Activated CD4-positive, CD25-positive, alpha-beta regulatory T cell treated with anti-CD3 and anti-CD28 coated beads, Interleukin-2, amount 50 U/mL, for 16 hours (primary cell): ENCODE measurements at places on chromosomes 7 and 10.

GRCh38 chr10:121007264-121007663 is 156.1 kb downstream of the WDR11 start:
- DNase-seq: no peak

DNA sequence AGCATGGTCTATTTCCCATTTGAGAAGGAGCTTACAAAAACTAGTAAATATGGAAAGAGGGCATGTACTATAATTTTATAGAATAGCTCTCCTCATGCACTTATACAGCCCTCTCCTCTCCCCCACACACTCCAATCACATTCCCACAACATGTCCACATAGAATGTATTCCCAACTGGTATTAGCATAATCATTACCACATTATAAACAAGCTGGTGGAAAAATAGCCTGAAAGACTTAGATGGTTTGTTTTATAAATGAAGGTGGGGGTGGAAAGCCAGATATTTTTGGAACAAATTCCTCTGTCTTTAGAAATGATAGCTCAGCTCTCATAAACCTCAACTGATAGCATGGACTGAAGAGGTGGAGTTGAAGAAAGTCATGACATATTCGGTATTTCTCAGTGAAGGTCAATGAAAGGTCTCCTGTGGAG is 410.1 kb downstream of the SUGCT start:
- no peak for DNase-seq

- DNase-seq: no peak
These were observed 99.9 kb upstream of the IL6 start for GRCh38 chr7:22627136-22627535.

DNA sequence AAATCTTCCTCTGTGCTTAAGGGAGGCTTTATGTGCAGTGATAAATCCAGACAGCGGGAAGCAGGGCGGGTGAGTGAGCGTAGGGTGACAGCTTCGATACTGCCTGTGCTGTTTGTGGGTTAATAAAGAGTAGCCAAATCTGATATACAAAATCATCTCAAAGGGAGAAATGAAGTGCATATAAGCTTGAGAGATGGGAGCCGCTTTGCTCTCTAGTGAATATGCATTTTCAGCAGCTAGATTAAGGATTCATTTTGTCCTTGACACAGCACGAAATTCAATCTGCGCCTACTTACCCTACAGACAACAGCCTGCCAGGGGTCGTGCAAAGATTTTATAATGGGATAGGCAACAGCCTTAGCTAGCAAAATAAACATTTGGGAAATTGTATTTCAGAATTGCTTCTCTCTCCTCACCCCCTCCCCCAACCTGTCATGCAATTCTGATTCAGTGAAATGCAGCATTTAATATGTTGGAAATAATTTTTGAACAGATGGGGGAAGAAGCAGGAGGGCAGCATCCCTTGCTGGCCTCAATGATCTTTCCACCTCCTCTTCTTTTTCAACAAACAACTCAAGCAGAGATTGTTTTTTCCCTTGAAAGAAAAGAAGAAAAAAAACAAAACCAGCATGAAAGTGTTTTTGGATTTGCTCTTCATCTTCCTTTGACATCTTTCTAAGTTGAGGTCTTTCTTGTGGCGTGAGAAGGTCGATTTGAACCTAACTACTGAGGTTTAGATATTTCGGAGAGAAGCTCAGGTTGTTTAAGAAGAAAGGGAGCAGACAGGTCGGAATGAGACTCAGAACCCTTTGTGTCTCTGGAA is 117.9 kb downstream of the AOAH start:
- DNase-seq: no peak

DNA sequence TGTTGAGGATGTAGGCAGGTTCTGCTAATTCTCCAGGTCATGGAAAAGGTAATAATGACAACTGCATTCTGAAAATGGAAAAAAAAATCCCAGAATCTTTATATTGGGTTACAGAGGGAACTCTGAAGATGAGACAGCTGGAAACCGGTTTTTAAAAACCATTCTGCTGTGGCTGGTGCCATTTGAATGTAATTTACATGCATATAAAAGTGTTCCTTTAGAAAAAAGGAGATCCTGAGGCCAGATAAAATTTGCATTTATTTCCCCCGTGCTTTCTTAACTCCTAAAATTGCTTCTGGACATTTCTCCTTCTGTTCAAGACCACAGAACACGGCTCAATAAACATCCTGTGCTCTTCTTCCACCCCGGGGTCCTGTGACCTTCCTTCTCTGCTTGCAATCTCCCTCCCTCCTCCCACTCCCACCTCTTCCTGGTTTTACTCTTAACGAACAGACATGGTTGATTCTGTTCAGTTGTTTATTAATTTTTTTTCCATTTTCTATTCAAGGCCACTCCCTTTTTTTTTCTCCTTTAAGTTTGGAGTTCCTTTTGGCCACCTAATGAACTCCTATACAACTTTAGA is 41.6 kb downstream of the SH2D4B start:
- no peak for DNase-seq

DNA sequence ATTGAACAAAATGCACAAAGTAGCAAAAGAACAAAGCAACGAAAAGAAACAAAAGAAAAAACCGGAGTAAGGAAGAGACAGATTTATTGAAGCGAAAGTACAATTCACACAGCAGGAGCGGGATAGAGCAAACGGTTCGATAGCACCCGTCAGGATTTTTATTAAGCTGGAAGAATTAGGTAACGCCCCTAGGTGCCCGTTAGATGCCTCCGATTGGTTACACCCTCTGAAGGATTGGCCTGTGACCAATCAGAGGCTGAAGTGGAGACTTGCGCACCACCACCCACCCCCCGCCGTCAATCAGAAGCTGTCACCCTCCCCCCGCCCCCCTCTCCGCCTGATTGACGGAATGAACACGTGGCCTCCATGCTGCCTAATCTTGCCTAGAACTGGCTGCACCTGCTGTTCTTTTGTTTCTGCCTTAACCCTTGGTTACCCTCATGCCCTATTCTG is 16.8 kb downstream of the OCM2 start:
- DNase-seq: no peak

DNA sequence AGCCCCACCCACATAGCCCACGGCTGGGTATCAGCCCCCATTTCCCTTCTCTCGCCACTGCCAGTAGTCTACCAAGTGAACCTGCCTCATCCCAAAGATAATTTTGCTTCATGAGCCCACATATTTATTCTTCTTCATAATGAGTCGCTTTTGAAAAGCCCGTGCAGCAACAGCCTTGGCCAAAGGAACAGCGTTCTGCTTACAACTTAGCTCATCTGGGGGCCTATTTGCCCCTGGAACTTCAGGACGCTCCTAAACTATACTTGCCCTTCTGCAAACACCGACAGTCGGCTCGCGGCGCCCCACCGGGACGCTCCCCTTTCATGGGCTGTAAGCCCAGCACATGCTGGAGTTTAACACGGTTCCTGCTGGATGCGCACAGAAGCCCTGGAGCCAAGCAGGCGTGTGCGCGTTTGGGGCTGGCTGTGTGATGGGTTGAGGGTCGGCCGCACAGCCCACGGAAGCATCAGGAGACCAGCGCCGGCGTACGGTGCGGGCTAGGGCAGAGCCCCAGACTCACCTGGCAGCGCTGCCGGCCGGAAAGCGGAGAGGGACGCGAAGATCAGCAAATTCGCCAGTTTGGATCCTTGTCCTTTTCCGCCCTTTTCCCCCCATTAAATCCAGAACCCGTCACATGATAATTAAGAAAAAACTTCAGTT is 370 bp downstream of the TMEM60 start:
- no peak for DNase-seq

- DNase-seq: no peak
These were observed 159.7 kb downstream of the CCDC3 start for GRCh38 chr10:12841826-12842225.

DNA sequence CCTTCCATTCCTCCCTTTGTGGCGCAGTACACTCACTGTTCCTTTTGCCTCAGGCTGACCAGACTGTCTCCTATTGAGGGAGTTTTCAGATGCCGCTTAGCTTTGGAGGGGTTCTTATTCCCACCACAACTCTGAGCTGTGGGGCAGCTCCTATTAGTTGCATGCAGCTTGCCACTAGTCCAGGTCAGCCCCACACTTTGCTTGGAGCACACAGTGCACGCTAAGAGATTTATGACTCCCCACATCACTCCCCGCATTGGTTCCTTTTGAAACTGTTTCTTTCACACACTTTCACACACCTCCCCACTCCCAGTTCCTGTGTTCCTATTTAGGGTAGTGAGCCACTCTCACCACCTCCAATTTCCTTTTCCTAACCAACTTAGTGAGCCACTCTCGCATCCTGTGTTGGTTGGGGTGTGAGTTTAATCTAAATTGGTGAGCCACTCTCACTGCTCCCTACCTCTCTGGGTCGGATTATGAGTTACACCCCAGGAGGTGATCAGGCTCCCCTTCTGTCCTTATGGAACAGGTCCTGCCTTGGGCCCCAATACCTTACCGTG is 10.4 kb upstream of the ZNF485 start:
- DNase-seq: no peak

GRCh38 chr7:148095066-148095465 is 495.5 kb upstream of the C7orf33 start:
- DNase-seq: no peak

- DNase-seq: no peak
These were observed 233.2 kb downstream of the KLF6 start for GRCh38 chr10:3551761-3552160.

GRCh38 chr7:1800902-1801301 is 130.8 kb downstream of the ELFN1 start:
- DNase-seq: no peak

DNA sequence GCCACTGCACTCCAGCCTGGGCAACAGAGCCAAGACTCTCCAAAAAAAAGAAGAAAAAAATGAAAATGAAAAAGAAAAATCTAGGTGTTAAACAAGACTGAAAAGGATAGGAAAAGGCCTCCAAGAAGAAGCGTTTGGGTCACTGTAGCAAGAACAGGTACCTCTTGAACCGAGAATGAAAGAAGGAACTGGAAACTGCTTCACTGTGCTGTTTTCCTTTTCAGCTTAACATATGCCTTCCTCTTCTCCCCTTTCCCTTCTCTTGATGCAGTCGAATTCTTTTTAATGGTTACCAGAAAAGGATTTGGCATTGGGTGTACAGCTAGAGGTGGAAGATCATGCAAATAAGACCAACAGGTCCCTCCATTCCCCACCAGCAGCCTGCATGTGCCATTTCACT is 28.1 kb downstream of the LRRC4 start:
- DNase-seq: no peak

GRCh38 chr10:118680197-118680596 is 74.6 kb downstream of the CACUL1 start:
- DNase-seq: no peak

GRCh38 chr10:110744782-110745181 is 100.6 kb downstream of the RBM20 start:
- DNase-seq: no peak

DNA sequence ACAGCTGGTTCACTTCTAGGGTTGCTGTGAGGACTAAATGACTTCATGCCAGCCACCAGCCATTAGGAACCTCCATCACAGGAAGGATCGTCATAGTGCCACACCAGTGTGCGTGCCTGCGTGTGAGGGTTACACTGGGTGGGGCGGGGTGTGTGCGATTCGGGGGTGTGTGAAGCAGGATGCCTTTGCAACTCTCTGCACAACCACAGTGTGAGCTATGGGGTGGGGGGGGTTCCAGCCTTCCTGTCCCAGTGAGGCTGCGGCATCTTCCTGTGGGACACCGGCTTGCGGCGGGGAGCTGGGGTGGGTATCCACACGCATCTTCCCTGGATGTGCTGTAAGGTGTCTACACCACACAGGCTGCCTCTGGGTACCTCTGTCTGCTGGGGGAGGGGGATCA is 6.9 kb upstream of the ELFN1 start:
- no peak for DNase-seq

- DNase-seq: no peak
These were observed 106.0 kb upstream of the STK17A start for GRCh38 chr7:43476896-43477295.

DNA sequence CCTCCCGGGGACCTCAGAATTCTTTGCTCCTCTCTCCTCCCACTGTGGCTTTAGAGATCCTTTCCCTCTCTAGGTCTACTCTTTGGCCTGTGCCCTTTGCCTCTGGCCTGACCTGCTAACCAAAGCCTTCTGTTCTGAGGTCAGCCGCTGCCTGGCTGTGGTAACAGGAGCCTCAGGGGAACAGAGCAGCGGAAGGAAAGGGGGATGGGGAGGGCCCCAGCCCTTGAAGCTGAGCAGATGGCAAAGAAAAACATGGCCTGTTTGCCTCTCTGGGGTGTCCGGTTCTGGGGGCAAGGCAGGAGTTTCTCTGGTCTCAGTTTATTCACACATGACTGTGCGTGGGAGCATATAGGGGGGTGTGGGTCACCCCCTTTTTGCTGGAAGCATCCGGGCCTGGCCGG is 28.2 kb downstream of the COL26A1 start:
- DNase-seq: no peak

GRCh38 chr7:103811997-103812396 is 177.5 kb downstream of the RELN start:
- no peak for DNase-seq

GRCh38 chr10:65628493-65629139 is 1297.2 kb upstream of the LRRTM3 start:
- no peak for DNase-seq

GRCh38 chr7:84847790-84848189 is 339.1 kb downstream of the SEMA3D start:
- no peak for DNase-seq

- no peak for DNase-seq
These were observed 2.2 kb downstream of the GLUD1 start for GRCh38 chr10:87092376-87092860.

- DNase-seq: no peak
These were observed 11.9 kb downstream of the ERCC6 start for GRCh38 chr10:49527061-49527460.

DNA sequence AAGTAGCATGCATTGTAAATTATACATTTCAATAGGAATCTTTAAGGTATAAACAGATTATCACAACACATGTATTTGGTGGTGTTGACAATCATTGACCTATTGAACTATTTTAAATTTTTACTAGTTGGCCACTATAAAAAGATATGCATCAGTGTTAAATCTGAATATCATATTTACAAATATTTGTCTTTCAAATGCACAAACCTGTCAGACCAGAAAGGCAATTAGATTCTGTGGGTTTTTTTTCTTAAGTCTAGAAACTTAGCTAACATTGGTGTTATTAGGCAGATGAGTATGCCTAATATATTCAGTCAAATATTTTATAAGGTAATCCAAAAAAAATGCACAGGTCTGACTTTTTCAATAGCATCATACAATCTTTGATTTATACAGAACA is 241.4 kb upstream of the DGKB start:
- no peak for DNase-seq

- DNase-seq: no peak
These were observed 19.7 kb downstream of the UBE3C start for GRCh38 chr7:157158400-157158799.

- DNase-seq: no peak
These were observed 14.3 kb downstream of the BPGM start for GRCh38 chr7:134660961-134661376.

- no peak for DNase-seq
These were observed 49.1 kb downstream of the ASB4 start for GRCh38 chr7:95534796-95535195.
